ENCODE measurements at places on chromosomes 4 and X.
A peak's percentile ranks its signal among the peaks of the same experiment; 100 is the strongest.

DNA sequence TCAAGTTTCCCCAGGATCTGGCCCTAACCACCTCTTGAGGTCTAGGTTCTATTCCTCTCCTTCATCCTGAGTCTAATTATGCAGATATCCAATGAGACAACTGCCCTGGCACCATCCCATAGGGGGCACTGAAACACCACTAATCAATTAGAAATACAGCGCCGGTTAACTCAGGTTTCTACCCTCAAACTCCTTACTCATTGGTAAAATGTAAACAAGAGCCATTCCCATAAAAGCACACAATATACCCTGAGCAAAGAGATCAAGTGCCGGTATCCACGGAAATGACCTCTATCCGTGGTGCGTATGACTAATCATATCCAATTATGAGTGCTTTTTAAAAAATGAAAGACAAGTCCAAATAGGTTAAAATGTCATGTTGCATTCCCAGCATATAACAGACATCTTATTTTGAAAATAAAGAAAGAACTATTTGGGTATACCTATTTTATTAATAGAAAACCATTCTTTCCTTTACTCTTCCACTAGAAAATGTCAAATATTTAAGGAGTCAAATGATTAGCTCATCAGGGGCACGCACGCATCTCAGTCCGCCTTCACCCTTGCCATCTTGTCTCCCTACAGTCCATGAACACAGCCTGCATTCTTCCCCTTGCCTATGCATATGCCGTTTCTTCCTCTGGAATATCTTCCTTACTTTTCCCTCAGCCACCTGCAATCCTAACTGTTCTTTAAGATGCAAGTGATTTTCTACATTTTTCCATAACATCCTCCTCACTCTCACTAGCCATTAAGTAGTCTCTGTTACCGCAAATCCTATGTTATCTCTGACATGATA lies 141.1 kb downstream of the MAML3 start:
- DNase-seq: peak; percentile 58

DNA sequence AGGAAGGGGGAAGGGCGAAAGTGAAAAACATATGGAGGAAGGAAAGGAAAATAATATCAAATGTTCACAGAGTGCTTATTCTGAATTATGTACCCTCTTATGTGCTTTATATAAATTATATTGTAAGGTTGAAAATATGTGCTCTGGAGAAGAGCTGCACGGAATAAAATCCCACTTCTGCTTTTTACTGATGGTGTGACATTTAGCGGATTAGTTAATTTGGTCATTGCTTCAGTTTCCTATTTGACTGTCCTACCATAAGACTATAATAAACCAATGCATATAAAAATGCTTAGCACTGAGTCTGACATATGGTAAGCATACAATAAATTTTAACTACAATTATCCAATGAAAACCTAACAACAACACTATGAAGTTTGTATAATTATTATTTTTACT lies 86.2 kb downstream of the NPFFR2 start:
- DNase-seq: no peak

GRCh38 chrX:72051589-72051988 lies 80.1 kb downstream of the RTL5 start:
- DNase-seq: no peak

- DNase-seq: no peak
Observed at GRCh38 chr4:10732235-10732913, 47.8 kb upstream of the CLNK start.

DNA sequence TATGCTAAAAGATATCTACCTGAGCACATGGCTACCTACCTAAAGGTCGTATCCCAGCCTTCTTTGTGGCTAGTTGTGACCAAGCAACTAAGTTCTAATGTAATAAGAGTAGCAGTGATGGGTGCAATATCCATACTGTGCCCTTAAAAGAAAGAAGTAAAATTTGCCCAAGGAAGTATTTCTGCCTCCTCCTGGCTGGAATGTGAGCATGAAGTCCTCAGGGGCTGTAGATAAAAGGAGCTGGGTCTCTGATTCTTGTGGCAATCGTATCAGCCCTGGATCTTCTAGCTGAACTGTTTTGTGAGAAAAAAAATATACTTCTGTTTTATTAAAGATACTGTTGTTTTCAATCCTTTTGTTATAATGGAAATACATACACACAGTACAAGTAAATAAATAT lies 217.4 kb downstream of the GPAT3 start:
- no peak for DNase-seq

DNA sequence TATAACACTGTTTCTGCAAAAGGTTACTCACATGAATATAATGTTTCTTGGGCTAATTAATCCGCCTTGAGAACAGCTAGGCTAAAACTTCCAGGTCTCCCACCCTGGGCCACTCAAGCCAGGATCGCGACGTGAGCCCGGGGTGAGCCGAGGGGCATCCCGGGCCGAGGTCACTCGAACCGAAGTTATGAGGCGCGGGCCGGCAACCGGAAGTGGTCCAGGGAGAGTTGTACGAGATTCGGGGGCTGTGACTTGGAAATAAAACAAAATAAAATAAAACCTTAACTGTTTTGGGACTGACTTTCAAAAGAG lies 317 bp downstream of the CMC4 start:
- no peak for DNase-seq

- no peak for DNase-seq
Observed at GRCh38 chr4:109764789-109765402, 35.0 kb upstream of the PLA2G12A start.

DNA sequence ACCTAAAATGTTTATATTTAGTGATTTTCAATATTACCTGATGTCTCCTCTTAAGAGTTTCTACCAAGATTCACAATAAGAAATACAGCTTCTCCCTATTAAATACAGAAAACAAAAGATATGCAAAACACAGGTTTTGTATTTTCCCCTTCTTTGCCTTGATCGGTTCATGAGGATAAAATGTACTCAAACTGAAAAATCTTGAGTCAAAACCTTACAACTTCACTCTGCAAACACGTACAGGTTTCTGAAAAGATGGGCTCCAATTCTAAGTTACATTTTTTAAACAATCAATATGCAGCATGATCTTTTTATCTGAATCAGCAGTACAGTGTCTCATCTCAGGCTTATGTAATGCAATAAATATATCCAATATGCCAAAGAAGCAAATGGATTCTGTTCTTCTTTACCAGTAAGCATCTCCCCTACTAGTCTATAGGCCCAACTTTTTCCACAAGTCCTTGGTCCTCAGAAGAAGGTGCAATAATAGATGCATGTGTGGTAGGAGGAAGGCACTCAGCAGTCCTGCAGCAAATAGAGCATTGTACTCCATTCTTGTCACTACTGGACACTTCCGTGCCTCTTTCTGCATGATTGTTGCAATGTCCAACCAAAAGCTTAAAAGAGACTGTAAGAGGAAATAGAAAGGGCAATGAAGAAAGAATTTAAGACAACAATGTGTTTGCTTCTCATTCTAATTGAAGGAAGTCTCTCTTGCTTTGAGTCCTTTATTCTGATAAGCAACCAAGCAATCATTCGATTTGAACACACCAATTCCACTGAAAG lies 3.2 kb downstream of the MAPK10 start:
- DNase-seq: no peak
